ENCODE measurements at places on chromosomes 6 and 20.

DNA sequence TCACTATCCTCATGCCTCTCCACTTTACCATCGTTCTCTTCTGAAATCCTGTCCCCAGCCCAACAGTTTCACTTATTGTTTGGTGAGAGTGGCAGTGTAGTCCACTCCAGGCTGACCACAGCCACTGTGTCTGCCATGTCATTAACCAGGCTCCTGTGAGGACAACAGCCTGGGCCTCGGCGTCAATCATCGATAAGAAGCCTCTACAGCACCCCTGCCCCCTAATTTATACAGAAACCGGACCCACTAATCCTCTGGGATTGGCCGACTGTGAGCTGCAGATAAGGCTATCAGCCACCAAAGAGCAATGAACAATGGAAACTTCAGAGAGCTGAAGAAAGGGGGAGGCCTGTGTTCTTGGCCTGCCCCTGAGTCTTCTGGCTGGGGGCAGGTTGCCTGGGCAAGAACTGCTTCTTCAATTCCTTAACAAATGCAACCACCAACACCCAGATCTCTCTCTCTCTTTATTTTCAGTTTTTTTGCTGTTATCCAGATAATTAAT, 3.4 kb downstream of the EGFL8 start:
- no peak for DNase-seq

GRCh38 chr6:5956939-5957338, 49.8 kb downstream of the NRN1 start:
- DNase-seq = no peak

DNA sequence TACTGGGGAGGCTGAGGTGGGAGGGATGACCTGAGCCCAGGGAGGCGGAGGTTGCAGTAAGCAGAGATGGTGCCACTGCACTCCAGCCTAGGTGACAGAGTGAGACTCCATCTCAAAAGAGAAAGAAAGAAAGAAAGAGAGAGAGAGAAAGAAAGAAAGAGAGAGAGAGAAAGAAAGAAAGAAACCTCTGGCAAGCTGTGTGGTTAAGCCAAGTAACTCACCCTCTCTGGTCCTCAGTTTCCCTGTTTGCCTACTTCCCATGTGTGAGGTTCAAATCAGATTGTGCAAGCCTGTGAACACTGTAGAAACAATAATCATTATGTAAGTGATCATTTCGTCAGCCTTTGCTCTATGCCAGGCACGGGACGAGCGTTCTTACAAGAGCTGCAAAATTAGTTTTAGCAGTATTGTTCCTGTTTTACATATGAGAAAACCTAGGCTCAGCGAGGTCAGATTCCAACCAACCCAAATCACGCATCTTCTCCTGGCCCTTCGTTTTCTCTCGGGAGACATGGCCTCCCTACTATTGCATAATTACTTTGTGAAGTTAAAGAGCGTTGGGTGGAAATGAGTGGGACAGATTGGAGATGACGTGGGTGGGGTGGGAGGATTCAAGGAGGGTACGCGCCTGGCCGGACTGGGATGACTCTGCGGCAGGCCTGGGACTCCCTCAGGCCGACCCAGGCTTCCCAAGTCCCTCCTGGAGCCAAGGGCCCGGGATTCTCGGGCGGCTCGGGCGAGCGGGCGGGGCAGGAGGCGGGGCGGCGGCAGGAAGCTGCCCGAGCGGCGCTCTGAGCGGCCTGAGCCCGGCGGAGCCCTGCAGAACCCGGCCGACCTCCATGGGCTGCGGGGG, at the start of gene SNX21:
SNX21 (plus strand) TSS at position 770 of the 853 bp plus-strand sequence. CDS start 121 bp downstream, outside the sequence.
- DNase-seq = peak; percentile 82

GRCh38 chr20:46463852-46464251, 49.5 kb downstream of the ZNF334 start:
- no peak for DNase-seq

- DNase-seq = no peak
Measured at GRCh38 chr20:10792291-10792690, 118.5 kb upstream of the JAG1 start.

DNA sequence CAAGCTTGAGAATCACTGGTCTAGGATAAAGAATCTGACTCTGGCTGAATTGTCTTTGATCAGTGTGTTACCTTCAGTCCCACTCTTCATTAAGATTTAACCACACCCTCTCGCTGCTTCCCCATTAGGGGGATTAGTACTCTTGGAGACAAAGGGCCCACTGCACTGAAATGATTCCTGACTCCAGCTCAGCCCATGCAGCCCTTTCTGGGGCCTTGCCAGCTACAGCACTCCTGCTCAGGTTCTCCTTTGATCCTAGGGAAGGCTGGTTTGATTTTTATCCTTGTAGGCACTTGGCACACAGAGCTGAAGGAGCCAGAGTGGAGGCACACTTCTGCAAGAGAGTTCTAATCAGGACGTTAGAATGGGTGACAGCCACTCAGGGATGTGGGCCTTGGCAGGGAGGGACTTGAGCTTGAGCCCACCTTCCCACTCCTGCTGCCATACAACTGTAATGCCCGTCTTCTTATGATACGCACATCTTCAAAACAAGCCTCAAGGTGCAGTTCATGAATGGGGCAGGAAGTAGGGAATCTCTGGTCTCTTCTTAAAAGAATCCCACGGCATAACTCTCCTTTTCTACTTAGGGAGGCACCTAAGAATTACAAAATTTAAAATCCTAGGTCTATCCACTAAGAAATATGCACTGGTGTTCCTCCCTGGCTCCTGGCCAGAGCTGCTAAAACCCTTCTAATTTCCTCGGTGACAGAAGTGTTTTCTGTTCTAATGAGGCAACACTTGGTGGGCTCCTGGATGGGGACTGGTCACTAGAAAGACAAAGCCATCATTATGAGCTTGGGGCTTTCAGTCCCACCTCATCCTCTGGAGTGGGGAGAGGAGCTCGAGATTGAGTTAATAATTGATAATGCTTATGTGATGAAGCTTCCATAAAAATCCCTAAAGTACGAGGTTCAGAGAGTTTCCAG, 1.5 kb upstream of the SLA2 start:
- no peak for DNase-seq

DNA sequence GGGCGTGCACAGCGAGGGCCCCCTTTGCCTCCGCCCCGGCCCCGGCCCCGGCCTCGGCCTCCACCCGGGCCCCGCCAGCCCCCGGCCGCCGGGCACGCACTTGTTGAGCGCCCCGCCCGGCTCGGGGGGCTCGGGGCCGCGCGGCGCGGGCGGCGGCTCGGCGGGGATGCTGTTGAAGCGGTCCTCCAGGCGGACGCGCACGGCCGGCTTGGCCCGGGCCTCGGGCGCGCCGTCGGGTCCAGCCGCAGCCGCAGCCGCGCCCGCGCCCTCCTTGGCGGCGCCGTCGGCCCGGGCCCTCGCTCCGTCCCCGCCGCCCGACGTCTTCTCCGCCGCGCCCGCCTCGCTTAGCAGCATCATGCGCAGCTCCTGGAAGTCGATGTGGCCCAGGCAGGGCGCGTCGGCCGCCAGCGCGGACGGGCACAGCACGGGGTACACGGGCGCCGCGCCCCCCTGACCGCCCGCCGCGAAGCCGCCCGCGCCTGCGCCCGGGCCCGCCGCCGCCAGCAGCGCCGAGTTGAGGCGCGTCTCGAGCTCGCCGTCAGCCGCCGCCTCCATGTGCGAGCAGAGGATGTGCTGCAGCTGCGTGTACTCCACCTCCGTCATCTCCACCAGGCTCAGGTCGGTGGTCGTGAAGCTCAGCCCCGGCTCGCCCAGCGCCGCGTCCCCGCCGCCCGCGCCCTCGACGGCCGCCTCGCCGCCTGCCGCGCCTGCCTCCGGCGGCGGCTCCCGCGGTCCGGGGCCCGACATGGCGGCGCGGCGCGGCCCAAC, 514 bp downstream of the TCFL5 start:
- DNase-seq = peak; percentile 8

DNA sequence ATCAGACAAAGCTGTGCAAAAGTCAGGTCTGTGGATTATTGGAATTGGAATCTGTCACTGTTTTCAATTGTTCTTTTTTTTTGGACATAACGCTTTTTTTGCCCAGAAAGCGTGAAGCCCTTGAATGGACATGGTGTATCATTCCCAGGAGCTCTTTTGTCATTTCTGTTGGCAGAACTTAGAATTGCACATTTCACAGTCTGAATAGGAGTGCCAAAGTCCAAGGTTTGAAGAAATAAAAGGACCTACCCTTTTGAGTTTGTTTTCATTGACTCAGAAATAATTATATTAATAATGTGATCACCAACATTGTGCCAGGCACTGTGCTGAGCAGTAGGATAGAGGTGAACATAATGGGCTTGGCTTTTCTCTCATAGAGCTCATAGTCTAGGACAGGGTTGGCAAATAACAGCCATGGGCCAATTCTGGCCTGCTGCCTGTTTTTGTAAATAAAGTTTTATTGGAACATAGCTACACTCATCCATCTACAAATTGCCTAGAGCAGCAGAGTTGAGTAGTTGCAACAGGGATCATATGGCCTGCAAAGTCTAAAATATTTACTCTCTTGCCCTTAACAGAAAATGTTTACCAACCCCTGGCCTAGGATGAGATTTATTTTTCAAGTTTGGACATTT, 62.6 kb upstream of the ATXN1 start:
- DNase-seq = no peak

GRCh38 chr6:11092668-11093375, 812 bp upstream of the SMIM13 start:
- DNase-seq = peak; percentile 30

DNA sequence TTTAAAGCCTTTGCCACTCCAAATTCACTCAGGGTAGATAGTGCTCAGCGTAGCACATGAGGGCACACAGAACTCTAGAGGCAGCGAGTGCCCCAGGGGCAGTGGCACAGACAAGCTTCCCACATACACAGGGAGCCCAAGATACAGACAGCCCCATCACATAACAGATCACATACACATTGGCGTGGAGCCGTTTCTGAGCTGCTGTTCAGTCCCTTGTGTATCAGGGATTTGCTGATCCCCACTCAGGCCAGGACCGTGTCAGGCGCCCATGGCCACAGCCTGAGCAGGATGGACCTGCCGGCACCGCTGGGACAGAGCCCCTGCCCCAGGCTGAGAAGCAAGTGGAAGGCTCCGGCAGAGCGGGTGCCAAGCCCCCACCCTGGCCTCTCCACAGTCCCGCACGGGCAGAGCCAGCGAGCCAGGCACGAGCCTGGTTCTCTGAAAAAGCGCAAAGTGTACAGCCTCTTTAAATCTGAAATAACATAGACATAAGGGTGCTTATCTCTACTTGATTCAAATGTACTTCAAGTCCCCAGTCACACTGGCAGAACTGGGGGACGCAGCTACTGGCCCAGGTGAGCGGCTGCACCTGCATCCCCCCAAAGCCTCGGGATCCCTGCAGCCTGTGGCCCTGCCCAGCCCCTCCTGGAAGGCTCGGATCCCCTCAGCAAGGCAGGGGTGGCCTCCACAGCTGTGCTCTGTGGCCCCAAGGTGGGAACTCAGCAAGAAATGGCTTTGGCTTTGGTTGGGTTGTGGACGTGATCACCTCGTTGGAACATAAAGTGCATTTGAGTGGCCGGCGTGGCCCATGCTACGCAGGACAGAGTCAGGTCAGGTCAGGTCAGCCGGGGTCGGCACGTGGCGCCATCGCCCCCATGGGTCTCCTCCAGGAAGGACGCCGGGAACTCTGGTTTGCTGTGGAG, 231.3 kb downstream of the ERMARD start:
- no peak for DNase-seq

DNA sequence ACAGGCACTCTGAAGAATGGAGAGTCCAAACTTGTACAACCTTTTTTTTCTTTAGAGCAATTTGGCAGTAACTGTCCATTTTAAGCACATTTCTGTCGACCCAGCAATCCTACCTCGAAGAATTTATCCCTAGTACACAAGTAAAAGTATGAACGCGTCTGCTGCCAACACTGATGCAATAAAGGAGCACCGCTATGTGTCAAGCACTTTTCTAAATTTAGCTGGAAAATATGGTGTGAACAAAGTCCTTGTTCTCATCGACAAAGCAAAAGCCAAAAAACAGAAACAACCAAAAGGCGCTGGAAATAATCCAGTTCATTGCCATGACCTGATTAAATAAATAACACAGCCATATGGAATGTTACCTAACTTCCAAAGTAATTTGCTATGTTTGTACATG, 1.1 kb downstream of the DPM1 start:
- no peak for DNase-seq

GRCh38 chr6:11767458-11767857, 11.1 kb downstream of the ADTRP start:
- DNase-seq = no peak

DNA sequence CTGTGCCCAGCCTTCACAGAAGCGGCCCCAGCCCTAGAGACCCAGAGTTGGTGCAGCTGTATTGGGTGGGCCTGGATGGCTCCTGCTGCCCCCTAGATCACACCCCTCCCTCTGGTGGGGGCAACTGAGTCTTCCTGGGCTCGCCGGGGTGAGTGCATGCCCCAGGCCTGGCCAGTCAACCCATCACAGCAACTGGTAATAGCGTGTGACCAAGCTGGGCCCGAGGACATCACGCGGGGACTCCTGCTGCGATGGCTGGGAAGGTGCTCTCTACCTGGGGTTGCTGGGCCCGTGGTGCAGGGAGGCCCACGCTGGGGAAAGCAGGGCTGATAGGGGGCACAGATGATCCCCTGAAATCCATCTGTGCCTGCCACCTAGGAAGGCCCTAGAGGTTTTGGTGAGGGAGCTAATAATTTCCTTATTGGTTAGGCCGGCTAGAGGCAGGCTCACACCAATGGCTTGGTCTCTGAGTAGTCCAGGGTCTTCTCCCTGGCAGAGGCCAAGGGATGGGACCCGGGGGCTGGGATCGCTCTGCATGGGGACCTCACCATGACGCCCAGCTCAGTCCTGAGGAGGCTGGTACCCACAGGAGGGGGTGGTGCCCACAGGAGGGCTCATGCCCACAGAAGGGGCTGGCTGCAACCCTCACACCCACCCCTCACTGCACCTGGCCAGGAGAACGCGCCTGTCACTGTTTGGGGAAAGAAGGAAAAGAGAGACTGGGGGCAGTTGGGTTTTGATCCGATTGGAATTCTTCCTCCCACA, 103.9 kb downstream of the ASXL1 start:
- no peak for DNase-seq

- no peak for DNase-seq
Measured at GRCh38 chr6:166779381-166779780, 152.3 kb upstream of the RPS6KA2 start.

DNA sequence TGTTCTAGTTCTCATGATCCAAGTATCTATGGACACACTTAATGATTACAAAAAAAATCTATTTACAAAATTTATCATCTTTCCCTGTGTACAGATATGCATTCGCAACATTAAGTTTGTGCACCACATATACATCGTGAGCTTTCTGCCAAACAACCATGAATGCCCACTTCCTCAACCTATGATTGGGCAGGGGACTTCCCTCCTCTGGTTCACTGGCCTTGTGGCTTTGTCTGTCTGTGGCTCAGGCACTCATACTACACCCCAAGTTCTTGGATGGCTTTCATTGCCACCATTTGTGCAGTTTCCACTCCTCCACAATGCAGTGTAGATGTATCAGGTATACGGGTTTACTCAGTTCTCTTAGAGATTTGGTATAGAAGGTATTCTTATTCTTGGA, 74.9 kb downstream of the HS3ST5 start:
- DNase-seq = no peak

DNA sequence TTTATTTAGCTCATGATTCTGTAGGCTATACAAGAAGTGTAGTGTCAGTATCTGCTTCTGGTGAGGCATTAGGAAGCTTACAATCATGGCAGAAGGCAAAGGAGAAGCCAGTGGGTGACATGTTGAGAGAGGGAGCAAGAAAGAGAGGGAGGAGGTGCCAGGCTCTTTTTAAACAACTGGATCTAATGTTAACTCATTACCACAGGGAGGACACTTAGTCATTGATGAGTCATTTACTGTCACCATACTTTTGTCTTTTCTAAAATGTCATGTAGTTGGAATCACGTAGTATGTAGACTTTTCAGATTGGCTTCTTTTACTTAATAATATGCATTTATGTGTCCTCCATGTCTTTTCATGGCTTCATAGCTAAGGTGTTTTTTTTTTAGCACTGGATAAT, 58.1 kb downstream of the NUS1 start:
- DNase-seq = no peak

GRCh38 chr6:145367149-145367548, 368.2 kb downstream of the EPM2A start:
- DNase-seq = no peak
